Activated T-cell treated with anti-CD3 and anti-CD28 coated beads, Interleukin-2, amount 50 U/mL, for 48 hours (primary cell): ENCODE measurements at places on chromosomes 4 and X.

GRCh38 chr4:134328741-134329140 lies 127.2 kb upstream of the PABPC4L start:
- no peak for DNase-seq

- no peak for DNase-seq
Observed at GRCh38 chr4:71639380-71639779, 144.5 kb downstream of the GC start.

- no peak for DNase-seq
Observed at GRCh38 chrX:20015422-20015821, 24.6 kb upstream of the BCLAF3 start.

DNA sequence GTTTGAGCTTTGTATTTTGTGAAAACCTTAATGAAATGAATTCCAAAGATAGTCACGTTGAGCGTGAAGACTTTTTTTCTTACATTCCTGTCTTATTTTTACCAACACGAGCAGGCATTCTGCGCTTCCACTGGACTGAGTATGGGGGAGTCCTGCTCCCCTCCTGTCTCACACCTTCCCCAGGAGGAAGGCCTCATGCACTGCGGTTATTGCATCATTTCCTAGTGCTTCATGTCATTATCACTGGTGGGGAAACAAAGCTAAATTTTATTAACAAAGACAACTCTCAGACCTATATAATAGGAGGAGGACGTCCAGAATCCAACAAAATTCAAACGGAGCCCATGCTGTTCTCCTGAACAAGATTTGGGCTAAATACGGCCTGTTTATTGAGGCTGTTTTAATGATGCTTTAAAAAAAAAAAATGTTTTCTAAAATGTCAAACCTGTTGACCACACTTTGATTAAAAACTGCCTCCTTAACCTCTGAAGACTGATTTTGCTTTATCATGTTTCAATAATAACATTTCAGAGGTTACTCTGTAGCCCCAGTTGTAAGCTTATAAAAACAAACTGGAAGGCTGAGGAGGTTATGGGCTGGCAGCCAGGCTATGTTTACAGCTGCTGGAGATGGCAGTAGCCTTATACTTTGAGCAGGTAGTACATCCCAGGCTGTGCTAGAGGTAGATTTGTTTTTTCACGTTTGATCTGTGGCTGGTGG lies 118.0 kb downstream of the SOWAHB start:
- DNase-seq, result no peak

- no peak for DNase-seq
Observed at GRCh38 chr4:166257276-166257675, 384.2 kb downstream of the TLL1 start.

DNA sequence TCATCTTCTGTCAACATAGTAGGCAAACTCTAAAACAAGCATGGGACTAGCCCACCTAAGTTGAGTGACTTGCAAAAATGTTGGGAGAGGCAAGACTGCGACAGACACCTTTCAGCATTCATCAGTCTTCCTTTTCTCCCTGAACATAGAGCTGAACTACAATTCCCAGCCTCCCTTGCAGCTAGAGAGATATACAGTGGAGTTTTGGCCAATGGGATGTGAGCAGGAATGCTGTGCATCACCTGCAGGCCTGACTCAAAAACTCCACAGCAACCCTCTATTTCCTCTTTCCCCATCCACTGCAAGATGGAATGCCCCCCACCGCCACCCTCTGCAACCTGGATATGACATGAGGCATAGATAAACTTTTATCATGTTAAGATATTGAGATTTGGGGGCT lies 66.5 kb downstream of the PDHA1 start:
- DNase-seq, result no peak

DNA sequence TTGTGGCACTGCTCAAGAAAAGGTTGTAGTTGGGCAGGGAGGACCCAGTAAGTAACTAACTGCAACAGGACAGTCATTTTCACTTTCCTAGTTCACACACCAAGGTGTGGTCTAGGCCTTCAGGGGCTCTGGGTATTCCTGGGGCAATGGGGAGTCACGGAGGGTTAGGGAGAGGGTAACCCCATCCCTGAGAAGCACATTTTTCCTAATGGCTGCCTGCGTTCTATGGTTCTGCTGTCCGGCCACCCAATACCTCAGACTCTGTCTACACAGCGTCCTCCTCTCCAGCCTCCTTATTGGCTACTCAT lies 937 bp upstream of the PPP1R3F start:
- no peak for DNase-seq

GRCh38 chr4:105155426-105155825 lies 8.8 kb downstream of the TET2 start:
- DNase-seq, result no peak

GRCh38 chrX:109187473-109188168 lies 294.3 kb downstream of the GUCY2F start:
- no peak for DNase-seq

DNA sequence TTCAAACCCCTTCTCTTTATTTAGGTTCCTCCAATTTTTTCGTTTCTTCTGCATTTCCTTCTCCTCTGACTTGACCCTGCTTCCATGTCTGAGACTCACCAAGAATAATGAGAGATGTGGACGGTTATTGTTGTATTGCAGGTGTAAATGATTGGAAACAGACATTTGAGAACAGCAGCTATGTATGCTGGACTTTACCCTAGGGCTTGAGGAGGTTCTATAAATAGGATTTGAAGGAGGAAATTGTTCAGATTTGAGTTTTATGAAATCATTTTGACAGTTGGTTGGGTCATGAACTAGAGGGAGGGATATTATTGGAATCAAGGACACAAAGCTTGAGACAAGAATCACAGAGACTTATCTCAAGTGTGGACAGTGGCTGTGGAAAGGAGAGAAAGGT lies 614.6 kb upstream of the CPEB2 start:
- no peak for DNase-seq

DNA sequence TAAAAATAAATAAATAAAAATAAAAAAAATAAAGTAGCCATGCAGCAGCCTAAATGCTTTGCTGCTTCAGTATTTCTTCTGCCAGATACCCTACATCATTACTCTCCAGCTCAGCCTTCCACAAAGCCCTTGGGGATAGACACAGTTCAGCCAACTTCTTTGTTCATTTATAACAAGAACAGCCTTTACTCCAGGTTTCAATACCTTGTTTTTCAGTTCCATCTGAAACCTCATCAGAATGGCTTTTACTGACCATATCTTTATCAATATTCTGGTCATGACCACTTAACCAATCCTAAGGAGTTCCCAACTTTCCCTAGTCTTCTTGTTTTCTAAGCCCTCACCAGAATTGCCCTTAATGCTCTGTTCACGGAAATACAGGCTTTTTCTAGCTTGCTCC lies 128.3 kb upstream of the MED14 start:
- no peak for DNase-seq

GRCh38 chr4:19256823-19257222 lies 994.9 kb upstream of the SLIT2 start:
- DNase-seq, result no peak

DNA sequence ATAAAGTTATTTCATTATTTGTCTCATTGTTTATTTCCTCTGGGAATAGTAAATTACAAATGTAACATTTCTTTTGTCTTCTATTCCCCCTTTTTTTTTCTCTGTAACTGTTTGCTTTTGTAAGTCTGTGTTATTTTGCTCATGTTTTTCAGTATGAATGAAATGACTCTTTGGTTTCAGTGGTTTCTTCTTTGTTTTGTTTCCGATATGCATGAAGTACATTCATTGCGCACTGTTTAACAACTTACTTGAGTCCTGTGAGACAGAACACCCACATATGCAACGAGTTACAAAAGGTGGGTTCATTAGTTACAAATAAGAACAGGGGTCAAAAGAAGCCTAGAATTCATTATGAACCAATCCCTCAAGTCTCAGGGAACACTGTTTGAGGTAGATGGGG lies 175.0 kb upstream of the UGT8 start:
- DNase-seq, result no peak

DNA sequence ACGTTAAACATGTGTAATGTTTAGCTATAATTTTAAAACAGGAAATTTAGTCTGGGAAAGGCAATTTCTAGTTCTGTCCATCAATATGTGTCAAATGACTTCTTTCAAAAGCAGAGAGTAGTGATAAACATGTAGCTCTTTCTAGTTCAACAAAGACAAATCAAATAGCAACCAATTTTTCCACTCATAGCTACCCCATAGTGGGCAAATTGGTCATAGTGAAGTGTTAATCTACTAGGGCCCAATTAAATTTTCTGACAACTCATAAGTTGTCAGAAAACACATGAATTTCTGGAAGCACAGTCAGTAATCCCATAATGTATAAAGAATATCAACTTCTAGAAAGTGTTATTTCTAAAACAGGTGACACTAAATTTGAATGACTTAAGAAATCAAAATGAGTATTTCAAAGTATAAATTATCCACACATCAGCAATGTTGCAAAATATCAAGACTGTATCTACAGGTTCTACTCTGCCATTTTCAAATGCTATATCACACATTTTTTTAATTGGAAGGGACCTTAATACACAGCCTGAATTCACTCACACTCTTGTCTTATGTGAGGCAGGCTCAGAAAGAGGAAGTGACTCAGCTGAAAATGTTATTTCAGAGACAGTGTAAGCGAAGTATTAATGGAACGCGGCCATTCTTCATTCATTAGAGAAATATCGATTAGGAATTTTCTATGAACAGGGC lies 7.7 kb downstream of the OCIAD2 start:
- DNase-seq, result no peak

DNA sequence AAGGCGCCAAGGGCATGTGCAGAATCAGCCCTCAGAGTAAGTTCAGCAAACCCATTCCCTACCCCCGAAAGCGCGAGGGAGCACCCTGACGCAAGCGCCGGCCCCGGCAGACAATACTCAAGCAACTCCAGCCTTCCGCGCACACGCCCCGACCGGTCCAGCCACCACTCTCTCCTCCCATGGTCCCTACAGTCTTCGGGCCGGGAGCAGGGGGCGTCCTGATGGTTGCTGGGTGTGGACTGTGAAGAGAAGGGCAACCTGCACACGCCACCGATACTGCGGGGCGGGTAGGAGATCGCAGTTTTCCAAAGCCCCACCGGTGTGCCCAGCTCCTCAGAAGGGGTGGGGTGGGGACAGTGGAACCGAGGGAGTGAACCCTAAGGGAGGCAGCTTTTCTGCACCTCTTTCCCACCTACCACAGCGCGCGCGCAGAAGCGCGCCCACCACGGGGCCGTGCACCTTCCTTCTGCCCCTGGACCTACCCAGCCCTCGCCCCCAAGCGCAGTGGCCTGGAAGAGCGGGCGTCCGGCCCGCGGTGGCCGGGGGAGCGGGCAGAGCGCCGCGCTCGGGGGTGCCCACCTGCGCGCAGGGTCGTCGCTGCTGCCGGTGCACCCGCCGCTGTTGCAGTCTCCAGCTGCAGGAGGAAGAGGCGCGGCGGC lies 650.2 kb upstream of the DIPK2B start:
- peak; percentile 58 for DNase-seq

GRCh38 chr4:82620126-82620735 lies 58.4 kb upstream of the TMEM150C start:
- DNase-seq, result no peak

DNA sequence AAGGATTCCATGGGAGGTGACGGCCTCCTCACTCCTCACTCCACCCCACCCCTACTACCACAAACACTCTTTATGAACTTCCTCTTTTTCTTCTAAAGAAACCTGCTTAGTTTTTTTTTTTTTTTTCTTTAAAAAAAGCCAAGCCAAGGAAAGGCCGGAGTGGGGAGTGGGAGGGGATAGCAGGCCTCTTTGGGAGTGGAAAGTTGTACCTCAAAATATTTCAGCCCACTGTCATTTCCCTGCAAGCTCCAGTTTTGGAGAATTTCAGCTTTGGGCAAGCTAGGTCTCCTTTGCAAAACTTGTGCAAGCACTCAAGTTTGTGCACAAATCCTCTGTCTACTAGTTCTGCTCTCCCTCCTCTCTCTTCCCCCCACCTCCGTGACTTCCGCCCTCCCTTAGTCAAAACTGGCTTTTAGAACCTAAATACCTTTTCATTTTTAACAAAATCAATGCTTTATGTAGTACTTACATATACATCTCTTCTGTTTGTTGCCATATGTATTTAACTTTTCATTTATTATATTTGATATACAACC lies 512 bp upstream of the ANTXR2 start:
- DNase-seq, result peak; percentile 26

- no peak for DNase-seq
Observed at GRCh38 chr4:140242357-140243277, 88.6 kb upstream of the MAML3 start.

DNA sequence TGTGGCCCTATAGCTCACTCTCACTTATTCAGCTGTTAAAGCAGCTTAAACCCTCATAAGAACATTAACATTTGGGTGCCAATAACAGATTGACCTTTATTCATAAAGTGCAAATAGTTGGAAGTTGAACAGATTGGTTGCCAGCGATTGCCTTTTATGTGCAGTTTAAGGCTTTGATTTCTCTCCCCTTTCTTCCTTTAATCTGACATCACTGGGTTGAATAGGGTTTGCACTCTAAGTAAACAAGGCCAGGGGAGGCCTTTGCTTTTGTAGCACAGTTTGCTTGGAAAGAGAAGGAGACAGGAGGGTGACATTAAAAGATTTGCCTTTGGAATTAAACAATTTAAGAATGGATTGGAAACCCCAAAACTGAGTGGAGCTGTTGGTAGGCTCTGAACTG lies 114.3 kb downstream of the NKX6-1 start:
- no peak for DNase-seq

- DNase-seq, result no peak
Observed at GRCh38 chr4:8376361-8377102, 64.0 kb downstream of the ACOX3 start.

DNA sequence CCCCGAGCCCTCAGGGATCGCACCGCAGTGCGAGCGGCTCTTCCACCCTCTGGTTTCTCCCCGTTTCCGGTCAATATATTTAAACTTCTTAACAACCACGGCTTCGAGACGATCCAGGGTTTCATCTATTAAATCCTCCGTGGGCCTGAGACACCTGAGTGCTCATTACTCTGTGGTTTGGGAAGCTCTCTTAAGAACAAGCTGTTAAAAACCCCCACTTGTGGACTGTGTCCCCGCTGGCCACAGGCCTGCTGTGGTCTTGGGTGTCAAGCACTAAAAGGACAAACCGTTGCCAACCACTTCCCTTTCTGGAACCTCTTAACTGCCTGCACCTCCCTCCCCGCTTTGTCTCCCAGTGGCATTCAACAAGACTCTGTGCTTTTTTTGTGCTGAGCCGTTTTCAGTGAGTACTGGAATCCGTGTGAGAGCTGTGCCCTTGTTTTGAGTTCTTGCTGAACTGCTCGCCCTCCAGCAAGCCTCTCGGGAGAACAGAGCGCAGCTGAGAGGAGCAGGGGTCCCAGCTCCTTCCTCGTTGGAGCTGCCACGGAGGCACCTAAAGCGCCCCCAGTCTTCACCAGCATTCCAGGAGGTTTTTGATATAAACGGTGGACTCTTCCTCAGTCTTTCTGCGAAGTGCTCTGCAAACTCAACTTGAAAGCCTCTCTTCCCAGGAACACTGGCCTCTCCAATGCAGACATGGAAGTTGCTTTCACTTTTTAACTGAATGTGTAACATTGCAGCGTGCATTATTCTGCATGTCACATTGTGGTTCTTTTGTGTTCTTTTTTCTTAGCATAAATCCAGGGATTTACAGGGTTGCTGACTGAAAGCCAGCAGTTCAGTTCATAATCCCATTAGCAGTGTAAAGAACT lies 691 bp upstream of the IGFBP7 start:
- DNase-seq, result peak; percentile 21
